GM23338 (cell line): ENCODE measurements at places on chromosomes 4 and X. TPM values are rescaled to one million over a fixed set of nuclear protein-coding genes. Genes with fewer than 3 reads are reported as not detected.

The FAM47A gene
- not detected in 2 replicates for polyA plus RNA-seq

The F8A2 gene
- not detected in 2 replicates for polyA plus RNA-seq

The CPZ gene
- polyA plus RNA-seq: 24.6 and 29.9 TPM in 2 replicates

The IDH3G gene
- 41.4 and 45.5 TPM in 2 replicates for polyA plus RNA-seq

The PABPC1L2A gene
- 0.24 and 0.26 TPM in 2 replicates for polyA plus RNA-seq

The P2RY4 gene
- not detected in 2 replicates for polyA plus RNA-seq

The ODAPH gene
- polyA plus RNA-seq: not detected in 2 replicates

The S100P gene
- 0.32 TPM in 1 of 2 replicates, not detected in the other for polyA plus RNA-seq

The NAP1L3 gene
- polyA plus RNA-seq: 45.6 and 47.9 TPM in 2 replicates

The DCHS2 gene
- 0.21 and 0.42 TPM in 2 replicates for polyA plus RNA-seq

The KIAA0232 gene
- polyA plus RNA-seq: 12.3 and 14.3 TPM in 2 replicates

The UGT8 gene
- polyA plus RNA-seq: 12.3 and 14.9 TPM in 2 replicates

The ZNF732 gene
- 4.6 and 6.0 TPM in 2 replicates for polyA plus RNA-seq

The RPA4 gene
- 0.59 and 1.0 TPM in 2 replicates for polyA plus RNA-seq

The DCAF8L2 gene
- polyA plus RNA-seq: not detected in 2 replicates

The SPANXD gene
- polyA plus RNA-seq: not detected in 2 replicates

The PABPC4L gene
- polyA plus RNA-seq: 1.8 and 2.1 TPM in 2 replicates
